Transverse colon (tissue), 4 donors: ENCODE measurements at places on chromosomes 1 and 21.

DNA sequence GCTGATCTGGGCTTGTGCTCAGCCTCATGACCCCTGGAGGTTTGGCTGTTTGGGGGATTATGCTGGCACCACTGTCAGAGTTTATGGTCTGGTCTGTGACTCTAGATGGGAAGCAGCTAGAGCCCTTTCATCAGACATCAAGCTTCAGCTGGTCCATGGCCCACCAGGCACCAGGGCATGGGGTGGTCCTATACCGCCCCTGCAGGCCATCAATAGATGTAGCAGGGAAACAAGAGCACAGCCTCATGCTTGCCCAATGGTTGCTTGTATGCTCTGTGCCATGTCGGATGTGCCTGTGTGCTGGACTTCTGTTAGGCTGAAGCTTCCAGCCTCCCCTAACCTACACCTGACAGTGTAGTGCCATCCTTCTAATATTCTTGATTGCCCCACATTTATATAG, 71.1 kb upstream of the CD34 start:
- DNase-seq, result no peak

DNA sequence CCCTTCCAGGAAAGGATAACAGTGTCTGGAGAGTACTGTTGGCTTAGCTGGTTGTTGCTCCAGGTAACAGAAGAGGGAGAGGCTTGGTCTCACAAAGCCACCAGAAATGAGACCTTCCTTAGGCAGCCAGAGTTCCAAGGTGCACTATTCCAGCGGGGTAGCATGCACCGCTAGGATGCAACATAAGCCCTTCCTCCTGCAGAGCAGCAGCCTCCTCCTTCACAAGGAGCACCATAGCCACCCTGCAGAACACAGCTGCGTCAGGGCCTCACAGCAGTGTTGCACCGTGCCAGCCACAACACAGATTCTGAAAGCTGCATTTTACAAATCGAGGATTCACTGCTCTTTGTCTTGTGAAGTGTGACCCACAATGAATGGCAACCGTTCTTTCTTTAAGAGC, 142.0 kb downstream of the CLIC6 start:
- no peak for DNase-seq

DNA sequence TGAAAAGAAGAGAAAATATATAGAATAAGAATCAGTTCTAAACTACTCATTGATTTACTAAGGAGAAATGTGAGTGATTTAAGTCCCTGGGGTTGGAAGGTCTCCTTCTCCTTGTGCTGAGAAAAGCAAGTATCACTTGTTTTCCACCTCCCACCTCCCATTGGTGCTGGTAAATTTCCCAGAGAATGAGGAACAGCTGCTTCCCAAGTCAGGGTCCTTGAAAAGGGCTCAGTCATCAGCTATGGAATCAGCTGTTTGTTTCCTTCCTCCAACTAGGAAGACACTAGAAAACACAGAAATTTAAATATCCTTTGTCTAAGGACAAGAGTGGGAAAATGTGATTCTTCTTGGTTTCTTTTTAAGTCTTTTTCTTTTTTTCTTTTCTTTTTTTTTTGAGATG, 131.3 kb upstream of the C1orf21 start:
- no peak for DNase-seq

GRCh38 chr1:42806171-42806570, 10.8 kb upstream of the ERMAP start:
- DNase-seq, result no peak

DNA sequence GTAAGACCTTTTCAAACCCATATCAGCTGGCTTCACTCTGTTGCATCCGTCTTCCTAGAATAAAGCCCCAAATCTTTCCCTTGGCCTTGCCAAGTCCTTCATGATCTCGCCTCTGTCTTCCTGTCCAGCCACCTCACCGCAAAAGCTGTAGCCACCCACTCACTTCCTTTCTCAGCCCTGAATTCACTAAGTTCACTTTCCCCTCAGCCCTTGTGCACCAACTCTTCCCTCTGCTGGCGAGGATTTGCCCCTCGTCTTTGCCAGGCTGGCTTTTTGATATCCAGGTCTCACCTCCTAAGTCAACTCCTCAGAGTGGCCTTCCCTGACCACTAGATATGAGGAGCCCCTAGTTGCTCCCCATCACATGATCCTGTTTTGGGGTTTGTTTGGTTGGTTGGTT, 3.9 kb upstream of the COL16A1 start:
- no peak for DNase-seq

- no peak for DNase-seq
Observed at GRCh38 chr1:1034439-1034781, 14.5 kb downstream of the AGRN start.

GRCh38 chr1:185074307-185074706, 28.9 kb downstream of the RNF2 start:
- DNase-seq, result no peak

DNA sequence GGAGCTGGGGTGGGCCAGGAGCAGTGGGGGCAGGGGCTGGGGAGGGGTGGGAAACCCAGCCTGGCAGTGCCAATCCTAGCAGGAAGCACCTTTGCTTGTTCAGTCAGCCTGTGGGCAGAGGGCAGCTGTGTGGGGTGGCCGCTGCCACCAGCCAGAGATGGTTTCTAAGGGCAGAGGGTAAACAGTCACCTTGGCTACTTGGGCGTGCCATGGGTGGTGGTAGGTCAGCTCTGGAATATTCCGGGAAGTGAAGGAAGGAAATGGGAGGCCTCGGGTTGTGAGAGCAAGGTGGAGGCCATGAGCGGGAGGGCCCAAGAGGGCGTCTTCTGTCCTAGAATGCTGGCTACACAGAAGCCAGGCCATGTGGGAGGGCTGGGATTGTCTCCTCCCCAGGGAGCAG, 20.7 kb upstream of the WNT4 start:
- DNase-seq, result peak; percentile 30

DNA sequence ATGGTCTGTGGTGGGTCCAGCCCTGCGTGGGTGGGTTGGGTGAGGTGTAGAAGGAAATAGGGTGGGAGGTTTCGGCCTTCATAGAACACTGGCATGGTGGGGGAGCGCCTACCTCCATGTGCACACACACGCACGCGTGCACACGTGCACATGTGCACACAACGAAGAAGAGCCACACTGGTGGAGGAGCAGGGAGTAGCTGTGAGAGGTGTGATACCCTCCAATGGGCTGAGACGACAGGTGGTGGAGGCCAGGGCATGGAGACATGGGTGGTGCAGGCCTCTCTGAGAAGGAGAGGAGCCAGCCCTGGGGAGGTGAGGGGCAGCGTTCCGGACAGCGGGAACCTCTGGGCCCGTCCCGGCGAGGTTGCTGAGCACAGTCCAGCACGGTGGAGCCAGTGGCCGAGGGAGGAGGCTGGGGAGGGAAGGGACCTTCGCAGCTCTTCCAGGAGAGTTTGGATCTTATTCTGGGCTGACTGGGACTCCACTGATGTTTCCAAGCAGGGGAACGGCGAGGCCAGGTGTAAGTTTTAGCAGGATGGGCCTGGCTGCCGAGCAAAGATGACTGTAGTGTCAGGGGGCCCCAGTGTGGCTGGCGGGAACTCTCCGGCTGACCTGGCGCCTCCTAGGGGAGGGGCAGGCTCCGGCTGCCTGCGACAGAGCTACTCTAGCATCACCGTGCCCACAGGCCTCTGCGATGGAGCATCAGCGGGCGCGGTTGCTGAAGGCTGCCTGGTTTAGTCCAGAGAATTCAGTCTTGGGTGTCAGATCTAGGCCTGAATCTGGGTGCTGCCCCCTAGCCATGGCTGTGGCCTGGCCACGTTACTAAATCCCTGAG, 107.2 kb downstream of the ARHGEF10L start:
- DNase-seq, result no peak

- no peak for DNase-seq
Observed at GRCh38 chr1:238404921-238405320, 514.2 kb upstream of the ZP4 start.

DNA sequence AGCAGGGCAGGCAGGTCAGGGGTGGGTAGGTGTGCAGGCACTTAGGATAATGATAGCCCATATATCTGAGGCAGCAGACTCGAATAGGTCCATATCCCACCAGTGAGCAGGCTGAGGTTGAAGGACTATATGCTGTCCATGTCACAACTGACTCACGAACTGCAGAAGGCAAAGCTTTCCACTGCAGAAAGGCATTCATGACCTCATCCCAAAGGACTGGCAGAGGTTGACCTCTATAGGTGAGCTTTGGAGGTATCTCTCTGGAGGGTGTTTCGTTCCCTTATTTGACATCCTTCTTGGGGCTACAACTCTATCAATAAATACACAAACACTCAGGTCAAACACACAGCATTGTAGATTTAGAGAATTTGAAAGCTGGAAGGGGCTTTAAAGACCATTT, 42.8 kb upstream of the MARK1 start:
- no peak for DNase-seq

GRCh38 chr21:36155603-36156338, 853 bp upstream of the DOP1B start:
- peak; percentile 72 for DNase-seq

DNA sequence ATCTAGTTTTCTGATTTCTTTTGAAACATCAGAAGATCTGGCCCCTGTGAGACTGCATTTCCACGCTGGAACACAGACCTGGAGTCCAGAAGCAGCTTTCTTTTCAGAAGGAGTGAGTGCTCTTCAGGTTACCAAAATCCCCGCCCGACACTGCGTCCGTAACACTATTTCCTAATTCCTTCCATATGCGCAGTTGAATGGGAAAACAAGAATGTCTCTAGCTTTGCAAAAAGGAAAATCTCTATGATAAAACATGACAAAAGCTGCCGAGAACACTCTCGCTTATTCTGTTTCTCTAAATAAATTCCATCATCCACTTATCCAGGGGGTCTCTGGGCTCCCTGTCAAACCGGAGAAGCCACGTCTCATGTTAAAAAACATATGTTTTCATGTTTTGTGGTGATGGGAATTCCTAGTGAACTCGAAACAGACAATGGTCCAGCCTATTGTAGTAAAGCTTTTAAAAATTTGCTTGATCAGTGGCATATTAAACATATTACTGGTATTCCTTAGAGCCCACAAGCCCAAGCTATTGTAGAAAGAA, 67.7 kb downstream of the PLD5 start:
- no peak for DNase-seq

DNA sequence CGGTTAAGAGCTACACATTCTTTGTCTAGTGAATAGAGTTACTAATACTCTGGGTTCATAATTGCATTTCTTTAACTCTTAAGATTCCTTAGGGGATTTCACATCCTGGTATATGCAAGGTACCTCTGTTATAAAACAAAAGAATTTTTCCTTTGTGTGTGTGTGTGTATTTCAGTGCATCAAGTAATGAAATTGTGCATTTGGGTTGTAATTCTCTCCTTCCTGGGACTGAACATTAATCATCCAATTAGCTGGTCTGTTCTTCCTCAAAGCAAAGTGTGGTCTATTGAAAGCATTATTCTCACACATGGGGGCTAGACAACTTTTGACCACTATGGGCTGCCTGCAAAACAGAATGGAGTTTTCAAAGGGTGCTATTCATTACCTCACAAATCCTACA, 74.0 kb downstream of the ZC3H11B start:
- DNase-seq, result no peak
